Activated CD8-positive, alpha-beta memory T cell treated with anti-CD3 and anti-CD28 coated beads for 1 hour (primary cell): ENCODE measurements at places on chromosomes 5 and 9.

GRCh38 chr9:133654736-133655657 lies 18.8 kb downstream of the DBH start:
- DNase-seq: no peak

DNA sequence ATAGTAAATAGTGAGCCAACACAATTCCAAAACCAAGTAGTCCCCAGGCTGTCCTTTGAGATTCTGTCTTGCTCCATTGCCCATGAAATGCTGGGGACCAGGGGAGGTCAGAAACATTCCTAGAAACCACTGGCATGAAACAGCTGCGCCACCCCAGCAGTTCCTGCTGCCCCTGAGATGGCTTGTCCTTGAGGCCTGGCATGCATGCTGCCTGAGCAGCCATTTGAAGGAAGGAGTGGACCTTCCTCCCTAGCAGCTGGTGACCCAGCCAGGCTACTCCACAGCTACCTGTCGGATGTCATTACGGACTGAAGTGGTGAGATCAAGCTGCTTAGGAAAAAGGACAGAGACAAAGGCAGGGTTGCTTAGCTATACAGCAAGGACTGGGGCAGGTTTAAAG lies 260.6 kb downstream of the DENND1A start:
- DNase-seq: no peak

GRCh38 chr5:152246401-152246800 lies 158.7 kb downstream of the NMUR2 start:
- DNase-seq: no peak

DNA sequence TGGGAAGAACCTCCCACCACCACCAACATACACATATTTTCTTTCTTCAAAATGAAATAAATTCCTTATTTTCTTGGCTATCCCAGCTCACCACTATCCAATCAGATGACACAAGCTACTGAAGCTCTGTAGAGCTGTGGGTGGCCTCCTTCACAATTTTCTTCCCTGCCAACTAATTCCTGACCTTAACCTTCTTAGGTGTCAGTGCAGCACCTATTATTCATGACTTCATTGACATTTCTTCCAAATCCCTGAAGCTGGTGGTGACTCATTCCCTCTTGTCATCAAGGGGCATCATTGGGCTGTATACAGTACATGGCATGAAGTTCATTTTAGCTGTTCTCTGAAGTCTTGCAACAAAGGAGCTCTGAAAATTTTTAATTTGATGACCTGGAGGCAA lies 42.0 kb upstream of the ADRA1B start:
- no peak for DNase-seq

GRCh38 chr5:59583151-59583809 lies 310.2 kb downstream of the PDE4D start:
- DNase-seq: no peak

GRCh38 chr9:86836266-86836665 lies 111.0 kb downstream of the GAS1 start:
- DNase-seq: no peak

DNA sequence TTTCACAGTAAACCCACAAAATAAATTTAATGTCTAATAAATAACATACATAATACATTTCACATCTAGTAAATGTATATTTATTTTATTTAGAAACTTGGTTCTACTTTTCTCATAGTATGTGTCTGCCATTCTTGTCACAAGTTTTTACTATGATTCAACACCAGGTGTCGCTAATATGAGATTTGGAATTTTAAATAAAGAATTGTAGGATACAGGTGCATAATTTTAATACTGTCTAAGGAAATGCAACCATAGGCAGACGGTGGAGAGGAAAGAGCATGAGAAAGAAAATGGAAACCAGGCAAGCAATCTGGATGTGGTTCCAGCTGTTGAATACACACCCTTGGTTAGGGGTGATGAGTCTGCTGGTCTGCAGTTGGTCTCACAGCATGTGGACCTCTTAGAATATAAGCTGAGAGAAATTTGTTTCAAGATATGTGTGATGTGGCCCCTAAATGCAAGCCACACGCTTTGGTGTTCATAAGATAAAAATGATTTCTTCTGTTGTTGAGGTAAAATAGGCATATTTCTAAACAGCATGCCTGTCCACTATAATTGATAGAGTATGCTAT lies 114.7 kb upstream of the TXNDC8 start:
- no peak for DNase-seq

DNA sequence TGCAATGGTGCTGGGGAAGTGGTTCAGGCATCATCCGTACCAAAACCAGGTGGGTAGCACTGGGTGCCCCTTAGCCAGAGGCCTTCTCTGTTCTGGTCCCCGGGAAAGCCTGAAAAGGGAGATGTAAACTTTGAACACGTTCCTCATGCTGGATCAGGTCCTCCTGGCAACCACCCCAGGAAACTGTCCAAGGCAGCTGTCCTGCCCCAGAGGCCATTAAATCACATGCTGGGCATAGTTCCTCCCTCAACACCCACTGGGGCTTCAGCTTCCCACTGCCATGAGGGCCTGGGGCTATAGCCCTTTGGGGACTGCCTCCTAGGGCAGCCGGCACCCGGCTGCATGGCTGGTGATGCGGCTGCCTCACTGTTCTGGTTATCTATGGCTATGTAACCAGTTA lies 228.9 kb upstream of the MVB12B start:
- DNase-seq: no peak

GRCh38 chr9:103899866-103900265 lies 194.2 kb upstream of the SMC2 start:
- no peak for DNase-seq

DNA sequence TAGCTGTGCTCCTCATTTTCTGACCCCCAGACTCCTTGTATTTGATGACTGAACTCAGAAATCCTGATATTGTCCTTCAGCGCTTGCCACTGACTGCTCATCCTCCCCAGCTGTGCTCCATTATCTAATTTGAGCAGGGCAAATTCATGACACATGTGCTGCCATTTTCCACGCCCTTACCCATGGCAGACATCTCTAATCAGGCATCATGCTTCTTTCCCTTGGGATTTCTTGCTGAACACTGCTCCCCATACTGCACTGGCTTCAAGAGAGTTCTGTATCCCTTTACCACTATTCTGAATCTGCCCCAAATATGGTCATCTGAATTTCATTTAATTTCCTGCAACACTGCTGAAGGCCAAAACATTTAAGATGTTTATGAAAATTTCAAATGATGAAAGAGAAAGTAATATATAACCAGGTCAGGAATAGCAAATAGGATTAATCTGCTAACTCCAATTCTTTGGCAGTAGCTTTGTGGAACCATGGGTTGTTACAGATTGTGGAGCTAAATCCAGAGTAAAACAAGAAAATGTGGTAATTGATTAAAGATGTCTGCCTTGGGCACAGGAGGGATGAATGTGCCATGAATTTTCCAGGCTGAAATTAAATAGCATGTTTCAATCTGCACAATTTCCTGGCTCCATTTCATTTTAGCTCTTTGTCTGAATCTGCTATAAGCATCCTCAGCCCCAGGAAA lies 93.6 kb downstream of the CYFIP2 start:
- no peak for DNase-seq

GRCh38 chr9:23073136-23073535 lies 626.5 kb downstream of the DMRTA1 start:
- DNase-seq: no peak

- DNase-seq: no peak
These were observed 97.9 kb downstream of the NLN start for GRCh38 chr5:65819905-65820240.
